ENCODE measurements at places on chromosomes 3 and 15. TPM values are rescaled to one million over a fixed set of nuclear protein-coding genes. Genes with fewer than 3 reads are reported as not detected.
A peak's percentile ranks its signal among the peaks of the same experiment; 100 is the strongest.

DNA sequence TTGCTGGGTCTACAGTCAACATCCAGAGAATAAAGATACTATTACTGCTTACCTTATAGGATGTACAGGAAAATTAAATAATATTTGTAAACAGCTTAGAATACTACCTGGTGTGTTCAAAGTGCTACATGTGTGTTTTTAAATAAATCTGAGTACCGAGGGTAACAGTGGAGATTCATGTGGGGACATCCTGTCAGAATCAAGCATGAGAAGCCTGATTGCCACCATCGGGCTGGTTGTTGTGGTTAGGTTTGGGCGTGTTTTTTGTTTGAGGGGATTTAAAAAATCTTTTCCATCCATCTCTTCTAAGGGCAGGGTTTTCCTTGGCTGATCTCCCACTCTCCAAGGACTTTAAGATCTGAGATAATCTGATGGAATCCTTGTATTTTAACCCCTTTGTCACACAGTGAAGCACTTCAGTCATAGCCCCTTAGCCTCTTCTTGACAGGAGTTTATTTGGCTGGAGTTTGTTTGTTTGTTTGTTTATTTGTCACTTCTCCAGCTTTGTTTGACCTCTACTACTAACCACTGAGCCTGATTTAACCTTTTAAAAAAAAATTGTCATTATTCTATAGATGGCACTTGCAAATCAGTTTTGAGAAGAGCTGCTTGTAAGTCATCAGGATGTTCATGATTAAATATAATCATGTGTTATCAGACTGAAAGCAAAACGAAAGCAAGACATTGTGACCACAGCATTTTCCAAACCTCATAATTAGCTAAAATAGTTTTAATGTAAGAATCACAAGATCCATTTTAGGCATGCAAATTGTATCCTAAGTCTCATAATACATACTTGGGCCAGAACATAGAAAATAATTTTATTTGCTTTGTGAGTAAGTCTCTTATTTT, 72.8 kb upstream of the RARB start:
- DNase-seq = no peak

- no peak for DNase-seq
Measured at GRCh38 chr3:123258359-123258758, 56.6 kb downstream of the SEC22A start.

GRCh38 chr15:85580879-85581278, 200.5 kb downstream of the AKAP13 start:
- no peak for DNase-seq

GRCh38 chr3:14652-15051, 181.9 kb upstream of the CHL1 start:
- no peak for DNase-seq

DNA sequence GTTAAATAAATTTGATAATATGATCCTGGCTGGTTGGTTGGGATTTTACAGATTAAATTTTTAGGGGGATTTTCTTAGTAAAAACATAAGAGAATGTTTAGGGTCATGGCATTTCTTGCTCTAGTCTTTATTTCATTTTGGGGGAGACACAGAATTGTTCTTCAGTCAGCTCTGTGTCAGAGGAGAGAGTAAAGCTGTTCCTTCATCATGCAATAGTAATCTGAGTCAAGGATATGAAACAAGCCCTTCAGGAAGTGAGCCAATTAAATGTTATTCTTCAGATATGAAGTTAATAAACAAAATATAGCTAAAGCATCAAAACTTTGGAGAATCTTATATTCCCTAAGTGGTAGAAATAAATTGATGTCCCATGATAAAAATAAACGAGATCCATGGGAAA, 22.9 kb upstream of the SLC4A7 start:
- DNase-seq = no peak

DNA sequence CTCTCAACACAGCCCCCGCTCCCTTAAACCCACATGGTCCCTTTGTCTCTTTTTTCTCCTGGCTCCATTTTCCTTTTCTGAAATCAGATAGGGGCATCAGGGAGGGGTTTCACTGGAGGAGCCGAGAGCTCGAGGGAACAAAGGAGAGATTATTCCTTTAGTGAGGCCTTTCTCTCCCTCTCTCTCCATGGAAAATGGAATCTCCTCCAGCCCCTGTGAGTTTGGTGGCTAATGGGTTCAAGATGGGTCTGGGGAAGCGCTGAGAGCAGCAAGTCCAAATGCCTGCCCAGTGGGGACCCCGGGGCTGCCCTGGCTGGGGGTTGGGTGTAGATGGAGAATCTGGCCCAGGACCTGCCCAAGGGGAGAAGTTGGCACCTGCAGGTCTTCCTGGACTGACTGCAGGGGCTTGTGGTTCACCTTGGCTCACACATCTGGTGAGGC, 56.8 kb downstream of the ITGA11 start:
- no peak for DNase-seq

DNA sequence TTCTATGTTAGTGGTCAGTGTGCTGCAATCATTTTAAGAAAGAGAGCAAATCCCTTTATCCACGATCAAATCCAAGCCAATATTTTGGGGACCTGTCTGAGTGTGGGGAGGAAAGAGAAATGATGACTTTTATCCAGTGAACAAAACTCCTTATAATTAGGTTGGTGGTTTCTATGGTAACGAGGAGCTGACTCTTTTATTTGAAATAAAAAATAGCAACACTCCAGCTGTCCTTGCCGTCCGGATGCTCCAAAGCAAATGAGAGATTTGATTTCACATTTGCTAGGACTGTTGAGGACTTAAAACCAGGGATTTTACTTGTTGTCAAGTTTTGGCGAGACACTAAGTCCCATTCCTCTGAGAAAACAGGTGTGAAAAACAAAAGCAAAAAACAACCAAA, 154.0 kb upstream of the PRICKLE2 start:
- DNase-seq = no peak

DNA sequence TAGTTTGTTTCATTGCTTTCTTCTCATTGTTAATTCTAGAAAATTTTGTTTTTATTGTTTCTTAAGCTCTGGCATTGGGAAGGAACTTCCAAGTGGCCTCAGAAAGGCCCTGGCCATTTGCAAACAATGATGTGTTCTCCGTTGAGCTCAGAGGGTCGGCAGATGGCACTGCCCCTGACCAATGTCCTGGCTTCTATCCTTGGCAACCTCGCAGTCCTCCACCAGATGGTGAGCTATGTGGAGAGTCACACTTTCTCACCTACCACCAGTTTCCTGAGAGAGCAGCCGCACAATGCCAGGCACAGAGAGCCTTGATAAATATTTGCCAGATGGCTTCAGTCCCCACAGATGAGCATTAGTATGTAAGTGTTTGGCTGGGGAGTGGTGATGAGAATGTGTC, 343.7 kb downstream of the EPHB1 start:
- DNase-seq = no peak

GRCh38 chr3:108113975-108114374, 23.1 kb upstream of the CD47 start:
- no peak for DNase-seq

DNA sequence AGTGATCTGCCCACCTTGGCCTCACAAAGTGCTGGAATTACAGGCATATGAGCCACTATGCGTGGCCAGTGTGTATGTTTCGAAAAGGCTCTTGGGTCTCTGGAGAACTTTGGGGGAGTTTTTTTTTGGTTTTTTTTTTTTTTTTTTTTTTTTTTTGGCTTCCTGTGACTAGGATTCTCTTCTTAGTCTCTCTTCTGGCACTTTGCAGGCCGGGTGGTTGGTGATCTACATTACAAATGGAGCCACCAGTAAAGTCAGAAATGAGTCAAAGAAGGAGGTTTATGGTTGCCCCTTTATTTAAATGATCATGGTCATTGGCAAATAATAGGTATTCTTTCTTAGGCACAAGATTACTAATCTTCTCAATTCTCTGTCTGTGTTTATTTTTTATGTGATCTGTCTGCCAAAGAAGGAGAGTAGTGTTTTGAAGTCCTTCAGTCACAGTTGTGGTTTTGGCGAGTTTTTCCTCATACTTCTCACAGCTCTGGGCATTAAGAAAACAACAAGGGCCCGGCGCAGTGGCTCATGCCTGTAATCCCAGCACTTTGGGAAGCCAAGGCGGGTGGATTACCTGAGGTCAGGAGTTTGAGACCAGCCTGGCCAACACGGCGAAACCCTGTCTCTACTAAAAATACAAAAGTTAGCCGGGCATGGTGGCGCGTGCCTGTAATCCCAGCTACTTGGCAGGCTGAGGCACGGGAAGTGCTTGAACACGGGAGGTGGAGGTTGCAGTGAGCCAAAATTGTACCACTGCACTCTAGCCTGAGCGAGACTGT, 38.3 kb downstream of the PDE8A start:
- DNase-seq = no peak

DNA sequence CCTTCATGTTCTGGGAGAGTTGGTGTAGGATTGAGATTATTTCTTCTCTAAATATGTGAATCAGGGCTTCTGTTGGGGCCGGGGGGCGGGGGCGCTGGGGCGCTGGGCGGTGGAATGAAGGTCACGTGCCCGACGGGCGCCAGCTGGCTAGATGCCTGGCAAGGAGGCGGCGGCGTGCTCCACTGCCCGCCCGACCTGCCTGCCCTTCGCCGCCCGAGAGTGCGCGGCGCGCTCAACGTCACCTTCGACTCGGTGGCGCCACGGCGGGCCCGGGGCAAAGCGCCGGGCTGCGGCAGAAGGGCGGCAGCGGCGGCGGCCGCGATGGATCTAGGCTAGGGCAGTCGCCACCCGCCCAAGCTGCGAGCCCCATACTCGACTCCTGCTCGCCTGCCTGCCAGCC, 47.0 kb upstream of the LHFPL4 start:
- peak; percentile 10 for DNase-seq

DNA sequence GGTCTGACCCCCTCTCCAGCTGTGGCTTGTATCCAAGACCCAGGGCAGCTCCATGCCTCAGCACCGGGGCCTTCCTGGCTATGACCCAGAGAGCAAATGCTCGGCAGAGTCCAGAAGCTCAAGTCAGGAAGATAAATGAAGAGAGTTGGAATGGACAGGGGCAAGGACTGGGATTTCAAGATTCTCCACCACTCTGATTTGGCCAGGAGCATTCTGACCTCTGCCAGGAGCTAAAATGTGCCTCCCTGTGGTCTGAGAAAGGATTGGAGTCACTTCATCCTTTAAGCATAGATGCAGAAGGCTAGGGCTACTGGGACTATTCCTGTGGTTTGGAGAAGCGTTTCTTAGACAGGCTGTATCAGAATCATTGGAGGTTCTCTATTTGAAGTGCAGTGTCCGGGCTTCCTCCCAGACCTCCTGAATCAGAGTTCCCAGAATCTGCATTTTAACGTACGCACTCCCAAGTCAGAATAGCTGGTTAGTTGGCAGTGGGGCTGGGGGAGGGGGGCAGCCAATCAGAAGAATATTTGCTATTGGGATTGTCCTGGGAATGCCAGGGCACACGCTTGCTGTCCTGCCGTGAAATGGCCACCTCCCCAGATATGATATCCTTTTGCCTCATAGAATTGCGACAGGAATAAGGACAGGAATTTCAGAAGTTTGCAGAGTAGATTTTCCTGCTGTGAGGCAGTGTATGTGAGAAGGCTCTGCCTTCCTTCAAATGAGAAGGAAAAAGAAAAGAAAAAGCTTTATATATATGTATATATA, 57.4 kb downstream of the HRH1 start:
- no peak for DNase-seq

DNA sequence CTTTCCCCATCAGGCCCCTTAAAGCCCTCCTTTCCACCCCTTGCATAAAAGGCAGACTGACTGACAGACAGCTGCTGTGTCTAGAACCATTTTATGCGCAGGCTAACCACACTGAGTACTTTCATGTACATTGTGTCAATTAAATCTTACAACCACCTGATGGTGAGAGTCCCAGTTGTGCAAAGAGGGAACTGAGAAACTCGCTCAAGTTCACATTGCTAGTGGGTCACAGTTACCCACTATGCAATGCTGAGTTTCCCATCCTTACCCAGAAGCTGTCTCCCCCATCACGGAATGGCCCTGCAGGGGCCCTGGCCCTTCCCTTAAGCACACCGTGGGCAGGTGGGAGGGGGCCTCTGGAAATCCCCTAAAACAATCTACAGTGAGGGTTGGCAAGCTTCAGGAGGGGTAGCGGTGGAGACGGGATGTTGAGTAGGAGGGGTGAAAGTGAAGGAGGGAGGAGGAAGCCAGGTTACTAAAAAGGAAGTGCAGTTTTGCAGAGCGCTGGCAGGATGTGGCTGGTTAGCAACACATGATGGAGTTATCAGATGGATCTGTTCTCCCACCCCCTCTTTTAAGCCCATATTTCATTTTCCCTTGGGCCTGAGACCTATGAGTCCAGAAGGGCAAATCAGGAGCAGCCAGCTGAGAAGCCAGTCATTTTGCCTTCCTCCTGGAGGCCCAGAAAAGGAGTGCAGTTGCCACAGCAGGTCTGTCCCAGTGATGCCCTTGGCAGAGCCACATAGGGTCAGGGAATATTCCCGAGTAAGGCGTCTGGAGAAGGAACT, 30.0 kb downstream of the STARD5 start:
- no peak for DNase-seq

DNA sequence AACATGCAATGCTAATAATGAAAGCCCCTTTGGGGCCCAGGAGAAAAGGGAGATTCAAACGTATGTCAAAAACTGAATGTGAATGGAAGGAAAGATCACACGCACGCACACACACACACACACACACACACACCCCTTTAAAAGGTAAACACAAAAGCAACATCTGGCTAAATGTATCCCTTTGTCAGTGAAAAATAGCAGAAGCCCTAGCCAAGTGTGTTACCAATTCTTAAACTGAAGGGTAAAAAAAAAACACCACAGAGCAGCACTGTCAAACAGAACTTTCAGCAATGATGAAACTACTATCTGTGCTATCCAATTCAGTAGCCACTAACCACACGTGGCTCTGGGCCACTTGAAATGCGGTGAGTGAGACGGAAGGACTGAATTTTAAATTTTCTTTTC, 4.9 kb downstream of the RFTN1 start:
- DNase-seq = no peak

DNA sequence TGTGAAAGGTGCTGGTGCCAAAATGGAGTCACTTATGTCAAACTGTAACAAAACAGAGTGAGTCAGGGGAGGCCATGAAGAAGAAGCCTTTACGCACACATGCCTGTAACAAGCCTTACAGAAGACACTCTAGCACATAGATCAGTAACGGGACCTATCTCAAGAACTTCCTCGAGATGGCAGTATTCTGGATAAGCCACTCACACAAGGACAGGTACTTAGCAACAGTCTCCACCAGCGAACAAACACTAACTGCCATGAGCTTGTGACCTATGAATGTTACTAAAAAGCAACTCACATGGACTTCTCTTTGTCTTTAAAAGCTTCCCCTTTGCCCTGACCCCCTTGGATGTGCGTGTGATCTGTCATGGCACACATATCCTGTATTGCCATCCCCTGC, 235.1 kb downstream of the CD47 start:
- no peak for DNase-seq

Gene SLC12A1
- 0.23 TPM for polyA plus RNA-seq

Gene EIF4E3
- 8.6 TPM for polyA plus RNA-seq

Gene ROBO2
- polyA plus RNA-seq = 21.8 TPM

Gene NR2C2
- polyA plus RNA-seq = 30.3 TPM

Gene ARPIN
- 15.3 TPM for polyA plus RNA-seq
